Karpas-422 (cell line): ENCODE measurements at places on chromosomes 1 and 21.

GRCh38 chr21:16308269-16308668 lies 578.5 kb downstream of the USP25 start:
- H3K27ac ChIP-seq = no peak overlapping the region
- no peaks in the 10 kb centered on the region for H3K27me3 ChIP-seq
- H3K36me3 ChIP-seq = no peaks in the 10 kb centered on the region
- no peaks in the 10 kb centered on the region for H3K4me1 ChIP-seq
- no peak overlapping the region for H3K4me3 ChIP-seq

DNA sequence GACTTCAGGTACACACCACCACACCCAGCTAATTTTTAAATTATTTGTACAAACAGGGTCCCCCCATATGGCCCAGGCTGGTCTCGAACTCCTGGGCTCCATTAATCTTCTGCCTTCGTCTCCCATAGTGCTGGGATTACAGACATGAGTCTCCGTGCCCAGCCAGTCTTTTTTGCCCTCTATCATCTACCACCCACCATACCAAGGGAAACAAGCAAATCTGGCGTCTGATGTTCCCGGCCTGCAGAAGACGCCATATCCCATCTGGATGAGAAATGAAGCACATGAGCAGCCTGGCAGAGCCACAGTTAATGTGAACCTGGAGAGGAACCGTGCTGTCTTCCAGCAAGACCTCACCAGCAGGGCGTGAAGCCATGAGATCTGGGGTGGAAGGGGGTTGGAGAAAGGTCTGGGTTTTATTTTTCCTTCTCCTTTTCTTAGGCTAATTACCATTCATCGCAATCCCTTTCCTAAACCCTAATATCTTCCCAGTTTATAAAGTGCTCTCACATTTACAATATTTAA lies 1.8 kb upstream of the PRELP start:
- no peak for DNase-seq
- H3K27ac ChIP-seq = no peak overlapping the region
- H3K4me3 ChIP-seq = no peak overlapping the region
- no peaks in the 10 kb centered on the region for H3K36me3 ChIP-seq
- H3K27me3 ChIP-seq = 0 out of 2 replicates have a peak, but pooled peaks cover 3% of the 10 kb centered on the region

GRCh38 chr1:54325284-54325683 lies 80.9 kb downstream of the SSBP3 start:
- no peaks in the 10 kb centered on the region for H3K27me3 ChIP-seq
- no peak for DNase-seq
- no peak overlapping the region for H3K4me3 ChIP-seq
- H3K4me1 ChIP-seq = peaks cover 40% of the 10 kb centered on the region
- H3K36me3 ChIP-seq = no peaks in the 10 kb centered on the region

DNA sequence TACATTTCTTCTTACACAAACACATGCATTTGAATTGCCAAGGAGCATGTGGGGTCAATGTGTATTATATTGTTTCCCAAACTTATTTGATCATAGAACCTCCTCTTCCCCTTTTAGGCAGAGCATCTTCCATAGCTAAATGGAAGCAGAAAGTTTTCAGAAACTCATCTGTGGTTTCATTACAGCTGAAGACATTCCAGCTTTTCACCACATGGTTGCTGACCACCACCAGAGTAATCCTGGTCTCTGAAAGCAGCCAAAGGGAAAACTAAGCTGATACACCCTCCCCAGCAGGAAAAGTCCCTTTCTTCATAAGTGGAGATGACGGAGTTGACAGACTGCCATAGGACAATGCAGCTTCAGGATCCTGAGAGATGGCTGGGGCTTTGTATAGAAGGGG lies 30.2 kb upstream of the OTUD3 start:
- H3K27ac ChIP-seq = no peak overlapping the region
- DNase-seq = no peak
- no peaks in the 10 kb centered on the region for H3K27me3 ChIP-seq
- no peaks in the 10 kb centered on the region for H3K36me3 ChIP-seq

- no peak overlapping the region for H3K4me3 ChIP-seq
- peaks cover 37% of the 10 kb centered on the region for H3K36me3 ChIP-seq
- peaks cover 3% of the 10 kb centered on the region for H3K4me1 ChIP-seq
- no peak for DNase-seq
Observed at GRCh38 chr1:209855006-209855405, 27.2 kb downstream of the UTP25 start.

GRCh38 chr1:22131875-22132486 lies 10.9 kb downstream of the WNT4 start:
- no peaks in the 10 kb centered on the region for H3K27me3 ChIP-seq
- no peak overlapping the region for H3K4me3 ChIP-seq
- no peaks in the 10 kb centered on the region for H3K36me3 ChIP-seq
- no peaks in the 10 kb centered on the region for H3K4me1 ChIP-seq

- H3K4me1 ChIP-seq = peaks cover 3% of the 10 kb centered on the region
- DNase-seq = no peak
- no peaks in the 10 kb centered on the region for H3K27me3 ChIP-seq
- H3K4me3 ChIP-seq = no peak overlapping the region
Observed at GRCh38 chr1:43255438-43256210, 14.2 kb upstream of the TMEM125 start.
